ENCODE measurements at places on chromosomes 4 and X.

- no peak for DNase-seq
Measured at GRCh38 chr4:183241322-183241640, 78.8 kb downstream of the CLDN22 start.

- peak; percentile 0 for DNase-seq
Measured at GRCh38 chrX:123424546-123424945, 240.5 kb downstream of the GRIA3 start.

DNA sequence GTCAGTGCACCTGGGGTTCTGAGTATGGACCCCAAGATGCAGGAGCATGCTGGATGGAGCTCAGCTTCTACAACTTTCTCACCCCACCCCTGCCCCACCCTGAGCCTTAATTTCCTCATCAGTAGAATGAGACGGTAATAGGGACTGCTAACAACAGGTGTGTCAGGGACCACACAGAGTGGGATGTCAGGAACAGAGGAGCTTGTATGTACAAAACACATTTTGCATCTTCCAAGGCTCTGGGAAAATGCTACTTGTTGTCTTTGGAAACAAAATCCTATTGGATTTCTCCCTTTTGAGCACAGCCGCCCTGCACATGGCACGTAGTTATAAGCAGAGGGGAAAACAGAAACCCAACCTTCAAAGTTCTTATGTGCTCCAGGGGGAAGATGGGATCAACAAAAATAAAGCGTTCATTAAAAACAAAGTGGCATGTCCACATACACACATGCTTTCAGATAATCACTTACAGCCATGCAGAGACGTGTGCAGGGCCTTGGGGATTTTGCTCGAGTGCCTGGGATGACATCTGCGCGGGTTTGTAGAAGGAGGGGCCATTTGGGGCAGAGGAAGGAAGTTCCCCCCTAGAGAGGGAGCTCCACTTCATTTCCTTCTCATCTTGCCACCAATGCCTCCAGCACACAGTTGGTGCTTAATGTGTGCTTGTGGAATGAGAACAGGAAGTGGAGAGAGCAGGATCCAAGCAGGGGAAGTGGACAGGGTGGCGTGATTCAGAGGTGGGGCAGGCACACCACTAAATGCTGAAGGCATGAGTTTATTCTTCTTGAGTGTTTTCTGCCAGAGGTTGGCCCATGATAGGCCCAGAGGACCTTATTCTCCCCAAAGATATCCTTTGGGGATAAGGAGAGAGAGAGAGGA is 138.9 kb downstream of the SMIM20 start:
- no peak for DNase-seq

- no peak for DNase-seq
Measured at GRCh38 chrX:53286171-53286570, 4.8 kb upstream of the IQSEC2 start.

DNA sequence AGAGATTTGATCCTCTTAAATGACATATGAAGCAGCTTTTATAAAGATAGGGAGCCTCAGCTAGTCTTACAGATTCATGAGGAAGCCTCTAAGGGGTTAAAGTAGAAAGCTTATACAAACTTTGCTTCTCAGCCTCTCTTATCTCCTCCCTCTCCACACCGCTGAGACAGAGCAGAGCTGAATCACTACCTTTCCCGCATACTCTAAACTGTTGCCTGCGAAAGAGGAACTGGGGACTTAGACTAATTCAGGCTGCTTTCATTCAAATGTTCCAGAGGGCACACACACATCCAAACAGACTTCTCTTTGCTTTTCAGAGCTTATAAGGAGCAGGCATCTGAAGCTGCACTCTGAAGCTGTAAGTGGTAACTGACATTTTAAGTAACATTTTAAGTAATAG is at the start of gene SERTM2:
Gene SERTM2, plus strand, starts transcription at position 169 of the 400 bp plus-strand sequence. CDS start 7,213 bp downstream, outside the sequence.
- peak; percentile 43 for DNase-seq

DNA sequence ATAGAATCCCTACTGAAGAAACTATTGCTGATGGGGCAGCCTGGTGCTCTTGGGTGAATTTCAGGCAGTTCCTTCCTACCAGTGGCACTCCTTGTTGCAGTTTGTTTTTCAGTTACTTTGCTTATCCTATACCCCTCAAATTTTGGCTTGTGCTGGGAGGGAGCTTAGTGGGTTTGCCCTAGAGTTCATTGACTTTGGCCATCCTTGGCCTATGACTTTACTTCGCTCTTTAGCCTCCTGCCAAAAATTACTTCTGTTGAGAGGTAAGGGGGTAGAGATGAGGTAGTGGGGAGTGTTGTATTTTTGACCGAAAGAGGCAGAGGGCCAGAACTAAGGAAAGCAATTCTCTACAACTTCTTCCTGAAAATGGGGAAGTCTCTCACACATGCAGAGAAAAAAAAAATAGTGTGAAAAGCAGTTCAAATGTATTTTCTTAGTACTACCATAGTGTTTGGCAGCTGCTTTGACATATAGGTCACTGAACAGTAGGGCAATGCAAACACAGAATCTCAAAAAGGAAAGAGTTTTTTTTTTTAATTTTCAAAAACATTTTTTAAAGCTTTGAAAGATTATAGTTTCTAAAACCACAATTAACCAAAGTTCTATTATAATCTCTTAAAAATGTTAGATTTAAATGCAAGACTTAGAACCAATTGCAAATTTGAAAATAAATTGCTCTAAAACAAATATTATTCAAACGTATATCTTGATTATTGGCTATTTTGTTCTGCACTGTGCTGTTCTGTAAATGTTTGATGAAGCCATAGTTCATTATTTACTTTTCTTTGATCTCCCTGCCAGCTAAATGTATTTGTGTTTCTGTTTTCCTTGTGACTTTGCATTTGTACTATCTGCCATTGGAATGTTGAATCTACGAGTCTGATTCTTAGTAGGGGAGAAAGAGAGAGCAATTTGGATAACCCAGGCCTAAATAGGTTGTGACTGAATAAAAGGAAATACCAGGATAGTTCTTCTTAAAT is 73.6 kb downstream of the DCK start:
- no peak for DNase-seq

DNA sequence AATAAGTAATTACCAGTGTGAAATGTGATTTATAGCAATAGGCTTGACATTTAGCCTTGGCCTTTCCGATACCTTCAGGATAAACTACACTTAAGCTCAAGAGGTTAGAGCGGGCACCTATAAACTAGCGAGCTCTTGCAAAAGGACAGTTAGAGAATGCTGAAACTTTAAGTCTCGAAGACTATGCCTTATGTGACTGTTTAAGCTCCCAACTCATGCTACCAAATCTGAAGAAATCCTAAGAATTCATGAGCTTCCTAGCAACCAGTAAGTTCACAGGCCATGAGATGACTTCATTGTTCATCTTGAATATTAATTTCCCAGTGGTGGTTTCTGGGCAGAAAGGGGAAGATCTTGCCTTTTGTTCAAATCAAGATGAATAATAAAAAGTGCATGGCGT is 4.7 kb downstream of the STOX2 start:
- DNase-seq: no peak
